ENCODE measurements at places on chromosomes 1 and 21.

- no peak for DNase-seq
These were observed 20.4 kb upstream of the OR6N2 start for GRCh38 chr1:158801396-158801795.

- DNase-seq, result no peak
These were observed 18.0 kb downstream of the PCP4 start for GRCh38 chr21:39885119-39885848.

GRCh38 chr1:71422221-71422620, 341.4 kb upstream of the ZRANB2 start:
- no peak for DNase-seq

DNA sequence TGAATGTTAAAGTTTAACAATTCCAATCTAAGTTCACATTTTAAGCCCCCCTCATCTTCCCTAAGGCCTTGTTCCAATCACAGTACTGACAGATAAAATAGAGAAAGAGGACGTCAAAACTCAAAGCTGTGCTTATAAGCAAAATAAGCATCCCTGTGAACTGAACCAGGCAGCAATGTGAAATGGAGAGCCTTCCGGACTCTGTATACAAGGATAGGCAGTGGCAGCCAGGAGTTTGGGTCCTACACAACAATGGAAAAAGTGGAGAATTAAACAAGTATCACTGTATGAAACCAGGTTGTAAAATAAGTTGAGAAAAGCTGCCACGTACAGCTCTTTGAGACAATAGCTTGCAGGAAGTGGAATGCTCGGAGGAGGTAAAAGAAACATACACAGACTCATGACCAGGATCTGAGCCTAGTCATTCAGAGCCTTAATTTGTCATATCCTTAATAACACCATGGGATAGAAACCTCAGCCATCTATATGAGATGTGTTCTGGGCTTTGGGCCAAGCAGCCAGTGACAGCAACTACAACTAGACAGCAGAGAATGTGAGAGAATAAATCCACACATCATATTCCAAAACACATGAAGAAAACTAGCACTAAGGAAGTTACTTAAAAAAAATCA, 55.2 kb upstream of the PALMD start:
- DNase-seq, result no peak

GRCh38 chr1:105591681-105592080, 1464.8 kb upstream of the PRMT6 start:
- no peak for DNase-seq

DNA sequence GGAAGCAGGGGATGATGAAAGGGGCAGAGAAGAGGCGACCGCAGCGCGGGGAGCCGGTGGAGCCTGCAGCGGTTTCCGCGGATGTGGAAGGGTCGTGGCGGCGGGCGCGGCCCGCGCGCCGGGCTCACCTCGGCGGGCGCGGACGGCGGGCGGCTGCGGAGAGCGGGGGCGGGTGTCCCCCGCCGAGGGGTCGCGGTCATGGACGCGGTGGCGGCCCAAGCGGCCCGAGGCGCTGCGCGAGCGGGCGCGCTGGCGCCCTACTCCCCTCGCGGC, 572 bp downstream of the LPGAT1 start:
- peak; percentile 14 for DNase-seq
